ENCODE measurements at places on chromosomes 16 and 17.

DNA sequence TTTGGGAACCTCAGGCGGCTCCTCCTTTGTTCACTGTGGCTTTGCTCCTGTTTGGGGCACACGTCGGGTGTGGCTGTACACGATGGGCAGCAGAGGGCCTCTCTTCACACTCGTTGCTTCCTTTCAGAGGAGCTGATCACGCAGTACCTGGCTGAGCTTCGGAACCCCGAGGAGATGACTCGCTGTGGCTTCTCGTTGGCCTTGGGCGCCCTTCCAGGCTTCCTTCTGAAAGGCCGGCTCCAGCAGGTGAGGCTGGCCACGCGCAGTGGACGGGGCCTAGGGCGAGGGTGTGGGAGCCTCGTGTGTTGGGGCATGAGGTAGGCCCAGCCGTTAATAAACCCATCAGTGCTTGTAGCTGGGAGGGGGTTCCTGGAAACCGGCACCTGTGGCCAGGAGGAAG lies 85.0 kb upstream of the ZNF750 start:
- peaks cover 59% of the 10 kb centered on the region for H3K36me3 ChIP-seq
- H3K4me3 ChIP-seq: no peak overlapping the region
- no peak overlapping the region for H3K27ac ChIP-seq
- H3K27me3 ChIP-seq: no peaks in the 10 kb centered on the region
- no peak for DNase-seq

DNA sequence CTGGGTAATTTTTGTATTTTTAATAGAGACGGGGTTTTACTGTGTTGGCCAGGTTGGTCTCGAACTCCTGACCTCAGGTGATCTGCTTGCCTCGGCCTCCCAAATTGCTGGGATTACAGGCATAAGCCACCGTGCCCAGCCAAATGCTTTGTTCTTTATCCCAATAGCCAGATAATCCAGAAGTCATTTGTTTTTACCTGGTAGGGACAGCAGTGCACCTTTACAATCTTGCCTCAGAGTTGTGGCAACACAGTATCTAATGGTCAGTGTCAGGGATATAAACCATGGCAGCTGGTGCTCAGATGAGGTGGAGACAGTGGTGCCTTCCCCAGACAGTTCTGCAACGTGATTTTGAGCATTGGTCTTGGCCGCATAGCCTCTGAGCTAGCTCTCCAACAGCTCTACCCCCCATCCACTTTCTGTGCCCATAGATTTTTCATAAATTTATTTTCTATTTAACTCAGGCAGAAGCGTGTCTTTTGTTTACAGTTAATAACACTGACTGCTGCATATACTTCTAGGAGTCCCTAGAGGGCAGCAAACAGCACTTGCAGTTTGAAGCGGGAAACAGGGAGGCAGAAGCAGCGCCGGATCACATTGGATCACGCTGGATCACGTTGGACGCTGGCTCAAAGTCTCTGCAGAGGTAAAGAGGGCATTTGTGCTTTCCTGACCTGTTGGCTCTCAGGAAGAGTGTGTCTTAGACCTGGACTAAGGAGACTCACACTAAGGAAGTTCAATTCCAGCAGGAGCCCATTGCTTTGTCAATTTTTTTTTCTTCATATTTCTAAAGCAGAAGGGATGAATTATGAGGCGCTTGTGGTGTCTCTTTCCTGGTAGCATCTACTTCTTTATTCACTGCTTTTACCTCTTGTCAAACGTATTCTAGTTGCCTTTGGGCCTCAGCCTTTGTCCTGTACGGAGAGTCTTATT lies 5.1 kb upstream of the GGT6 start:
- H3K4me1 ChIP-seq: no peaks in the 10 kb centered on the region
- peak; percentile 65 for DNase-seq
- H3K4me3 ChIP-seq: no peak overlapping the region
- no peak overlapping the region for H3K27ac ChIP-seq
- no peaks in the 10 kb centered on the region for H3K27me3 ChIP-seq

GRCh38 chr17:77738751-77739531 lies 219.6 kb upstream of the TNRC6C start:
- H3K4me3 ChIP-seq: no peak overlapping the region
- H3K27me3 ChIP-seq: no peaks in the 10 kb centered on the region
- no peaks in the 10 kb centered on the region for H3K36me3 ChIP-seq
- H3K27ac ChIP-seq: peak overlapping the region; percentile 92

- no peak for DNase-seq
- H3K27me3 ChIP-seq: no peaks in the 10 kb centered on the region
- H3K4me1 ChIP-seq: peaks cover 14% of the 10 kb centered on the region
Observed at GRCh38 chr16:4226251-4227039, 15.4 kb downstream of the SRL start.

- no peak overlapping the region for H3K27ac ChIP-seq
- no peak for DNase-seq
- H3K36me3 ChIP-seq: no peaks in the 10 kb centered on the region
- no peak overlapping the region for H3K4me3 ChIP-seq
Observed at GRCh38 chr17:22569459-22570143, 877.3 kb downstream of the KCNJ18 start.

DNA sequence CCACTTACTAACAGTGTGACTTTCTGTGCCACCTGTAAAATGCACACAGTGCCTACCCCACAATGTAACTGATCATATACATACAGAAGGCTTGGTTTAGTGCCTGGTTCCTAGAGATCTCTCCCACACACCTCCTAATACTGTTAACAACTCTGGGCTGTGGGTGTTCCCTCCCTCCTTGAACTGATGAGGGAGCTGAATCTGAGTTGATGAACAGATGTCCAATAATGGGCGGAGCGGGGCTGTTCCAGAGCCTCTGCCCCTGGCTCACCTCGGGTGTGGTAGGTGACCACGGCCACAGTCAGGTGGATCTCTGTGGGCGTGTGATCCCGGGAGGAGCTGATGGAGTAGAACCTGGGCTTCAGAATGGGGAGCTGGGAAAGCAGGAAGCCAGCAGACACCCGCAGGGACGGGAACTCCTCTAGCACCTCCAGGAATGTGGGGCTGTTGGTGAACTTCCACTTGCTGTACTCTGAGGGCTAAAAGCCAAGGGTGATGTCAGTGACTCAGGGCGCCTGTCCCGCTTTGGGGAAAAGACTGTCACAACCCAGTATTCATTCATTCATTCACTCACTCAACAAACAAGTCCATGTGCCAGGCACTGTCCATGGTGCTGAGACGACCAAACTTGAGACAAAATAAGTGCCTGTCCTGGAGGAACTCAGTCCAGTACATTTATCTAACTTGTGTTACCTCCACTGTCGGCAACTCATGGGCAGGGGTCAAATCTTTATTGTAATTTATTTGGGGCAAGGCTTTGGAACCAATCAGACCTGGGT lies 37.6 kb downstream of the NOS2 start:
- H3K36me3 ChIP-seq: no peaks in the 10 kb centered on the region
- no peaks in the 10 kb centered on the region for H3K4me1 ChIP-seq
- no peak overlapping the region for H3K4me3 ChIP-seq
- no peak overlapping the region for H3K27ac ChIP-seq

DNA sequence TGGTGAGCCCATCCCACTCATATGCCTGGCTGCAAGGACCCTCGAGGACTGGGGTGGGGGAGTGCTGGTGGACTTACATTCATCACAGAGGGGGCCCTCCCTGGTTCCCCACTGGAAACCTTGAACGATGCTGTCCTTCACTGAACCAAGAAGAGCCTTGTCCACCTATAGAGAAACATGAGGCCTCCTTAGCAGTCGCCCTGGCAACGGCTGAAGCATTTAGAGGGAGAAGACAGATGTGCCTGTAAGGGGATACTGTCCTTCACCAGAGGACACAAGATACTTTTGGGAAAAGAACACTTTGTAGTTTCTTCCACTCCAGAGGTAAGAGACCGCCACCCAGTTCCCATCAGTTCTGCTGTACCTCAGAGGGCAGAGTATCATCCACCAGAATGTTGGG lies 6.5 kb downstream of the HIGD1B start:
- H3K4me1 ChIP-seq: peaks cover 2% of the 10 kb centered on the region
- H3K27ac ChIP-seq: no peak overlapping the region
- DNase-seq: no peak
- H3K4me3 ChIP-seq: no peak overlapping the region
- H3K27me3 ChIP-seq: no peaks in the 10 kb centered on the region

DNA sequence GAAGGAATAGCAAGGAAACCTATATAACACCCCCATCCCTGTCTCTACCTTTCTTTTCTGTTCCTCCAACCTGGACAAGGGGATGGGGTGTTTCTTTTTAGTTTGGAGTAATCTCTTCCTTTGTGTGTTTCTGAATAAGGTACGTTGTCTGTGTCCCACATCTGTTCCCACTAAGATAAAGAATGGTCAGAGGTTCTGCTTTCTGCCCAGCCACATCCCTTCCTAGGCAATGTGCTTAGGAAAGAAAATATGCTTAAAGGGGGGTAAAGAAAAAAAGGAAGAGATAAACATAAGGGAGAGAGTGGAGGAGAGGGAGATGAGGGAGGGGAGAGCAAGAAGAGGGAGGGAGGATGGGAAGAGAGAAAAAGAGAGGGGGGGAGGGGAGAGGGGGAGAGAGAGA lies 35.1 kb downstream of the SLC6A2 start:
- H3K4me3 ChIP-seq: no peak overlapping the region
- no peaks in the 10 kb centered on the region for H3K36me3 ChIP-seq
- H3K27ac ChIP-seq: no peak overlapping the region
- no peaks in the 10 kb centered on the region for H3K4me1 ChIP-seq

GRCh38 chr16:152141-153128 lies at the start of gene HBZ:
HBZ (plus strand) TSS chr16:152644; CDS start chr16:152910, 266 bp downstream.
- no peak within 1 kb of the TSS for H3K4me3 ChIP-seq
- H3K27me3 ChIP-seq: no peaks in the 10 kb centered on the region
- no peak for DNase-seq
- H3K27ac ChIP-seq: no peak within 1 kb of the TSS

GRCh38 chr16:3640207-3640606 lies 14.3 kb upstream of the DNASE1 start:
- DNase-seq: no peak
- no peaks in the 10 kb centered on the region for H3K27me3 ChIP-seq
- peaks cover 15% of the 10 kb centered on the region for H3K4me1 ChIP-seq
- peaks cover 6% of the 10 kb centered on the region for H3K36me3 ChIP-seq
- no peak overlapping the region for H3K27ac ChIP-seq

DNA sequence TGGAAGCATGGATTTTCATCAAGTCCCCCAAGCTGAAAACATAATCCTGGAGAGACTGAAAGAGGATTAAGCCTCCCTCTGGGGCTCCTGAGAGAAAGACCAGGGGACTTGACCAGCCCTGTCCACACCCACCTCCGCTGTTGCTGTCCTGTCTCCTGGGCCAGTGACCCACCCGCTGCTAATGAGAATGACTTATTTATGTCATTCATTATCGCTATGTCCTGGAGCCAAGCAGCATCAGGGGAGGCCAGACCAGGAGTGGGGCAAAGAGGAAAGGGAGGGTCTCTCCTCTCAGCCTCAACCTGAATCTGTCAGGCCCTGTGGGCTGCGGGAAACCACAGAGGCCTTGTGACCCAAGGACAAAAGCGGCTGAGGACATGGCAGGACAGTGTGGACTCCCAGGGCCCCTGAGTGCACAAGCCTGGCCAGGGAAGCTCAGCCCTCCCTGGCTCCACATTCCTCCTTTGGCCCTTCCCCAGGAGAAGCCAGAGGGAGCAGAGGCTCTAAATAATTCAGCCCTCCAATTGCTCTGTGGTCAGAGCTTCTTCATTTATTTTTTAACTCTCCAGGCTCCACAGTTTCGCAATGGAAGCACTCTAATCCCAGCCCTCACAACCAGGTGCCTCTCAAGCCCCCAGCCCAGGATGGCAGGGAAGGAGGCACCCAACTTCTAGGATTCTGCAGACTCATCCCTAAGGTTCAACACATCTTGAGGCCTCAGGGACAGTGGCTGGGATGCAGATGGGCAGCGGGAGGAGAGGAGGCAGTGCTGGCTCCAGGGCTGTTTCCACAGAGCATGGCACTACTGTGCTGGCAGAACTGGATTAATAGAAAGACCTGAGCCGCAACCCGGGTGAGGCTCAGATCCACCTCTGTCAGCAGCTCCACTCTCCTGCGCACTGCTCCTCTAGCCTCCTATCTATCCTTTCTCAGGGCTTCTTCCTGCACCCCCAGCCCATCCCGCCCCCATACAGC lies 19.1 kb downstream of the CUEDC1 start:
- H3K27me3 ChIP-seq: no peaks in the 10 kb centered on the region
- H3K27ac ChIP-seq: peak overlapping the region; percentile 89
- H3K4me3 ChIP-seq: peak overlapping the region; percentile 9
- peaks cover 94% of the 10 kb centered on the region for H3K4me1 ChIP-seq

GRCh38 chr17:1082579-1082978 lies 85.7 kb downstream of the TIMM22 start:
- H3K4me1 ChIP-seq: no peaks in the 10 kb centered on the region
- DNase-seq: no peak
- no peak overlapping the region for H3K4me3 ChIP-seq

GRCh38 chr17:37698132-37698910 lies 46.5 kb downstream of the HNF1B start:
- no peaks in the 10 kb centered on the region for H3K36me3 ChIP-seq
- no peaks in the 10 kb centered on the region for H3K27me3 ChIP-seq
- no peak for DNase-seq
- H3K27ac ChIP-seq: no peak overlapping the region
- no peak overlapping the region for H3K4me3 ChIP-seq

GRCh38 chr17:55307879-55308278 lies 43.1 kb downstream of the HLF start:
- DNase-seq: no peak
- no peaks in the 10 kb centered on the region for H3K27me3 ChIP-seq
- H3K27ac ChIP-seq: no peak overlapping the region
- H3K4me3 ChIP-seq: no peak overlapping the region
- H3K36me3 ChIP-seq: no peaks in the 10 kb centered on the region
- no peaks in the 10 kb centered on the region for H3K4me1 ChIP-seq

DNA sequence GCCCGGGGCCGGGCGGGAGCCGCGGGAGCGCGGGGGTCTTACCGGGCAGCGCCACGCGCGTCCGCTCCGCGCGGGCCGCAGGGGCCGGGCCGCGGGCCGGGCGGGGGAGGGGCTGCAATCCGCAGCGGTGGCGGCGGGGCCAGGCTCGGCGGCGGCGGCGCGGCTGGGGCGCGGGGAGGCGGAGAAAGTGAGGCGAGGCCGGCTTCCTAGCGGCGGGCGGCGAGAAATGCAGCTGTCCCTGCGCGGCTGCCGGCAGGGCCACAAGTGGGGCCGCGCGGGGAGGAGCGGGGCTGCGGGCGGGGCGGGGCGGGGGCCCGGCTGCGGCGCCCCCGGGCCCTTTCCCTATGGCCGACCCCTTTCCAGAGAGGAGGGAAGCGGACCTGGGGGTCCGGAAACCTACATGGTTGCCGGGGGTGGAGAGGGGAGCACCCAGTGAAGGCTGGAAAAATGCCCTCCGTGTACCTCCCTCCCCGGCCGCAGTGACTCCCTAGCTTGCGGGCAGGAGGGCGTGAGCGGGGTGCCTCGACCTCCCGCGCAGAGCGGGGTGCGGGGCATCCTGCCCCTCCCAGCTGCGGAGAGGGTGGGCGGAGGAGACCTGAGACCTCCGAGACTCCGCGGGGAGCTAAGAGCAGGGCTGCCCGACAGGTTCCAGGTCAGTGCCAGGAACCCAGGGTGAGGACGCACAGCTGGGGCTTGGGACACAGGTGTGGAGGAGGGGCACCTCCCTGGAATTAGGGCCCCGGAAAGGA lies at the start of gene CUEDC1:
CUEDC1 (minus strand) TSS at position 230 of the 749 bp plus-strand sequence. CDS start 69,848 bp downstream, outside the sequence.
- peak within 1 kb of the TSS; percentile 94 for H3K27ac ChIP-seq
- DNase-seq: no peak
- no peaks in the 10 kb centered on the region for H3K27me3 ChIP-seq
- H3K4me1 ChIP-seq: no peaks in the 10 kb centered on the region
- H3K36me3 ChIP-seq: no peaks in the 10 kb centered on the region

- DNase-seq: no peak
- H3K4me3 ChIP-seq: no peak overlapping the region
- H3K4me1 ChIP-seq: peaks cover 9% of the 10 kb centered on the region
- H3K27ac ChIP-seq: peak overlapping the region; percentile 2
Observed at GRCh38 chr17:43721537-43722268, 36.9 kb downstream of the SOST start.

- H3K27me3 ChIP-seq: no peaks in the 10 kb centered on the region
- no peaks in the 10 kb centered on the region for H3K4me1 ChIP-seq
- H3K4me3 ChIP-seq: no peak overlapping the region
- no peak overlapping the region for H3K27ac ChIP-seq
- peaks cover 11% of the 10 kb centered on the region for H3K36me3 ChIP-seq
Observed at GRCh38 chr17:74259667-74260524, 14.1 kb upstream of the DNAI2 start.
